Bronchus fibroblast of lung (primary cell): ENCODE measurements at places on chromosomes 5 and 9. TPM values are rescaled to one million over a fixed set of nuclear protein-coding genes. Genes with fewer than 3 reads are reported as not detected.

Gene CTSV
- 0.89 and 1.0 TPM in 2 replicates for total RNA-seq

Gene NCS1
- 32.1 and 32.4 TPM in 2 replicates for total RNA-seq

Gene NPDC1
- total RNA-seq, result 18.7 and 19.6 TPM in 2 replicates

Gene PCDHB3
- 0.15 and 0.17 TPM in 2 replicates for total RNA-seq

Gene DNAJC18
- 4.2 and 6.5 TPM in 2 replicates for total RNA-seq

Gene DOK3
- total RNA-seq, result 0.17 and 0.74 TPM in 2 replicates

Gene PCDHB13
- total RNA-seq, result under 0.01 TPM in 2 replicates

Gene DMRT3
- total RNA-seq, result not detected in 2 replicates

Gene DOCK2
- total RNA-seq, result 3.0 and 4.2 TPM in 2 replicates

Gene PIP5K1B
- total RNA-seq, result not detected in 2 replicates

Gene SLC34A3
- total RNA-seq, result not detected in 2 replicates

Gene LCN15
- total RNA-seq, result not detected in 2 replicates

Gene DND1
- 0.15 and 0.67 TPM in 2 replicates for total RNA-seq

Gene CAVIN4
- total RNA-seq, result 0.15 and 0.17 TPM in 2 replicates

Gene CD14
- 0.17 TPM in 1 of 2 replicates, not detected in the other for total RNA-seq

Gene IL5
- not detected in 2 replicates for total RNA-seq

Gene GRXCR2
- total RNA-seq, result not detected in 2 replicates

Gene ZNF658
- 1.8 and 2.2 TPM in 2 replicates for total RNA-seq

Gene PCDHA1
- total RNA-seq, result not detected in 2 replicates

Gene MEGF10
- under 0.01 TPM in 1 of 2 replicates, not detected in the other for total RNA-seq

Gene PRDM9
- total RNA-seq, result not detected in 2 replicates

Gene SHC3
- 3.9 and 6.9 TPM in 2 replicates for total RNA-seq

Gene C5orf52
- total RNA-seq, result not detected in 2 replicates

Gene MAPK9
- 15.2 and 15.8 TPM in 2 replicates for total RNA-seq

Gene PCDHGC4
- total RNA-seq, result 0.17 and 0.30 TPM in 2 replicates
